Midbrain (tissue), 1 donor: ENCODE measurements at places on chromosomes 3 and 15.

- DNase-seq, result no peak
Observed at GRCh38 chr3:46482632-46483350, 15.0 kb upstream of the RTP3 start.

- DNase-seq, result peak; percentile 41
Observed at GRCh38 chr3:138114988-138115971, at the start of gene DZIP1L. DZIP1L (minus strand) TSS chr3:138115608; CDS start chr3:138103971, 11,637 bp downstream.

DNA sequence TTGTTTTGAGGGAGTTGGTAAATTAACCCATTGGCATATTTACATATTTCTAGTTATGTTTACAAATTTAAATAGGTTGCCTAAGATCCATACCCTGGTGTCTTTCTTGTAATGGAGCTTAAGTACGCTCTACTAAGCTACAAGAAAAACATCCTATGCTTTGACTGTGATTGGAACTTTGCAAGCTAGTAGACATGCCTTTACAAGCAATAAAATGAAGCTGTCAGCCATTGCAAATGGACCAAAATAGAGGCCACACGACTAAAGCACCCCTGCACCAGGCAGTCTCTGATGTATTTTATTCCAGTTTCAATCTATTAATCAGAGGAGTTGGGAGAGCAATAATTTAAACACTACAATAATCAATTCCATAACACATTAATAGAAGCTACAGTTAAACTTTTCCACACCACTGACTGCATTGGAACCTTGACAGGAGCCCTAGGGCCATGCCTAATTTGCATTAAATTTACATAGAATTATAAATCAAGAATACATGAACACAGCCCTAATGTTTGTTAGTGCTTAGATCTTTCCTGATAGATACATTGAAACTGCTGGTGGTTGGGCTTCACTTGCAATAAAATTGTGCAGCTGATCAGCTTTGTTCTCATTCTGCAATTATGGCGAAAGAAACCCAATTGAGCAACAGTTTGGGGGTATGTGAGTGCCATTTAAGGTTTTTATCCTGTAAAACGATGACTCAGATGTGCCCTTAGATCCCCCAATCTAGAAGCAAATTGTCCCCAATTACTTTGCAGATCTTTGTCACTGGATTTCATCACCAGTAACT, 360.1 kb downstream of the LSAMP start:
- DNase-seq, result no peak

- DNase-seq, result no peak
Observed at GRCh38 chr15:87767516-87767915, 489.0 kb downstream of the NTRK3 start.

- no peak for DNase-seq
Observed at GRCh38 chr3:14154276-14154675, 24.1 kb downstream of the XPC start.

- no peak for DNase-seq
Observed at GRCh38 chr3:100042166-100042981, 71.9 kb downstream of the FILIP1L start.

GRCh38 chr15:39488516-39488915, 92.4 kb upstream of the THBS1 start:
- DNase-seq, result peak; percentile 22

- DNase-seq, result no peak
Observed at GRCh38 chr3:16337856-16338540, 73.0 kb downstream of the OXNAD1 start.

- no peak for DNase-seq
Observed at GRCh38 chr15:36798366-36798765, 218.9 kb downstream of the CDIN1 start.

GRCh38 chr3:143718463-143718862, 129.8 kb downstream of the SLC9A9 start:
- no peak for DNase-seq

DNA sequence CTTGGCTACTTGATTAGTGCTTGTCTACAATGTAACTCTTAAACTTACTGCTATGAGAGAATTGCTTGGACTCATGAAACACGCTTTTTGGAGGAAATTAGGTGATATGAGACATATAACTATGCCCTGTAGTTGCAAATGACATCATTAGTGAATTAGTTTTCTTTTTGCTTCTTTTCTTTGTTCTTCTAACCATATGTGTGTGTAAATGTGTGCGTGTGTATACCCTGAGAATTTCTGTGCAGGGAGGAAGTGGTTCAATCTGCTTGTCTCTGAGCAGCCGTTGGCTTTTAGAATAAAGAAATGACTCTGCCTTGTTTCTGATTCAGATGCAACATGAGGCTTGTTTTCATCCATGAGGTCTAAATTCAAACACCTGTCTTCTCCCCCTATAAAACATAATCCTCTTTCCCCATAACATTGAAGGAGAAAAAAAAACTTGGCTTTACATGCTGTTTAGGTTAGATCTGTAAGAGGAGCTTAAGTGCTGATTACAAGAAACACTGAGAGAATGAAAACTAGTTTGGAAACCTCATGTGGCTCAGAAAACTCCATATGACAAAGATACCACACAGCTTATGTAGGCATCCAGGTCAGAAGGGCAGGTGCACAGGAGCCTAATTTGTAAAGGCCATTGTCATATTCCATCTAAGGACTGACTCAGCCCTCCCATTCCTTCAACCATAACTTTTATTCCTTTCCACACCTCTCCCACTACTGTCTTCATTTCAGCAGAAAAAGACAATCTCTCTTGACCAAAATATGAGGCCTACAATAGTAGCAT, 30.5 kb upstream of the BLM start:
- DNase-seq, result no peak

GRCh38 chr15:54035616-54036015, 57.4 kb downstream of the UNC13C start:
- DNase-seq, result no peak

GRCh38 chr3:171453180-171453886, 6.9 kb downstream of the TNIK start:
- DNase-seq, result no peak

- DNase-seq, result no peak
Observed at GRCh38 chr3:70880421-70880820, 568.0 kb upstream of the MDFIC2 start.

GRCh38 chr3:44100298-44100695, 141.4 kb upstream of the TOPAZ1 start:
- no peak for DNase-seq

GRCh38 chr15:46567968-46568367, 933.1 kb downstream of the SQOR start:
- DNase-seq, result no peak
